ENCODE measurements at places on chromosomes 7 and 10.

GRCh38 chr7:28900311-28900710 is 57.8 kb downstream of the TRIL start:
- no peak for DNase-seq

- no peak for DNase-seq
Measured at GRCh38 chr10:6185039-6185716, 17.6 kb upstream of the PFKFB3 start.

DNA sequence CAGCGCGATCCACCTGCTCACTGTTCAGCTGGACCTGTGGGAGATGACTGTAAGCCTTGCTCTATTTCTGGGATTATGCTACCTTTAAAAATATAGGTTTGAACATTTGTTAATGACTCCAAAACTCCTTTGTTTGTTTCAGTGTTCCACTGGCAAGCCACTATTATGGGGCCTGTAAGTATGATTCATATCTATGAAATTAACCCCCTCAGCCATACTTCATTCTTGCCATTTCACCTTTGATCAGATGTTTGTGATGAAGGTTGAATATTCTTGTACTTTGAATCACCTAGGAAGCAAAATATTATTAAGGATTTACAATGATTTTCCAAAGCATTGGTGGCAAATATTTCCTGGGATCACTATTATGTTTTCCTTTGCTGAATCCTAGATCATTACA is 23.9 kb upstream of the TFAM start:
- DNase-seq: no peak

DNA sequence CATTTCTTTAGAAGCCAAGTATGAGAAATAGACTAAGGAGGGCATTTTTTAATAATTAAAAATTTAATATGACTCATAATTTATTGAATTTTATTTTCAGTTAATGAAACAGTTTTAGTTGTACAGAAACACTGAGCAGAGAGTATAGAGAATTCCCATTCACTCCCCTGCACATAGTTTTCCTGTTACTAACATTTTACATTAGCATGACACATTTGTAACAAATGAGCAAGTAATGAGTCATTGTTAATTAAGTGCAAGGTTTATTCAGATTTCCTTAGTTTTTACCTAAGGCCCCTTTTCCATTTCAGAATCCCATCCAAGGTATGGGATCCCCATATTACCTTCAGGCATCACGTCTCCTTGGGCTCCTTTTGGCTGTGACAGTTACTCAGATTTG is 271.5 kb upstream of the FZD8 start:
- DNase-seq: peak; percentile 59

DNA sequence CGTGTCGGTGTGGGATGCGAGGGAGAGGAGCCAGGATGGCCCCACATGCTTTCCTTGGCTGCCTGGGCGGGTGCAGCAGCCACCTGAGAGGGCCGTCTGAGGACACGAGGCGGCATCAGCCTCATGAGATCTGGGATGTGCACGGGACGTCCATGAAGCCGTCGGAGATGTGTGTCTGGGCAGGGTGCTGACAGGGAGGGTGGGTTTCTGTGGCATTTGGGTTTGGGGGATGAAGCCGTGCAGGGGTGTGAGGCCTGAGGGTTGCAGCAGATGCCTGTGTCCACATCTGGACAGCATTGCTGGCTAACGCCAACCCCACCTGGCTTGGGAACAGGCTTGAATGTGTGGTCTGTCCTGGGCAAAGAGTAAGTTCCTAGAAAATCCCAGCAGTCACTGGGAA is 179.5 kb downstream of the DNAJB6 start:
- no peak for DNase-seq

GRCh38 chr10:74292871-74293427 is 141.9 kb downstream of the ADK start:
- DNase-seq: peak; percentile 25

- DNase-seq: no peak
Measured at GRCh38 chr10:77548671-77549070, 88.9 kb downstream of the KCNMA1 start.

All from HT1080 (cell line).